Brain pericyte (primary cell): ENCODE measurements at places on chromosomes 2 and 18.

DNA sequence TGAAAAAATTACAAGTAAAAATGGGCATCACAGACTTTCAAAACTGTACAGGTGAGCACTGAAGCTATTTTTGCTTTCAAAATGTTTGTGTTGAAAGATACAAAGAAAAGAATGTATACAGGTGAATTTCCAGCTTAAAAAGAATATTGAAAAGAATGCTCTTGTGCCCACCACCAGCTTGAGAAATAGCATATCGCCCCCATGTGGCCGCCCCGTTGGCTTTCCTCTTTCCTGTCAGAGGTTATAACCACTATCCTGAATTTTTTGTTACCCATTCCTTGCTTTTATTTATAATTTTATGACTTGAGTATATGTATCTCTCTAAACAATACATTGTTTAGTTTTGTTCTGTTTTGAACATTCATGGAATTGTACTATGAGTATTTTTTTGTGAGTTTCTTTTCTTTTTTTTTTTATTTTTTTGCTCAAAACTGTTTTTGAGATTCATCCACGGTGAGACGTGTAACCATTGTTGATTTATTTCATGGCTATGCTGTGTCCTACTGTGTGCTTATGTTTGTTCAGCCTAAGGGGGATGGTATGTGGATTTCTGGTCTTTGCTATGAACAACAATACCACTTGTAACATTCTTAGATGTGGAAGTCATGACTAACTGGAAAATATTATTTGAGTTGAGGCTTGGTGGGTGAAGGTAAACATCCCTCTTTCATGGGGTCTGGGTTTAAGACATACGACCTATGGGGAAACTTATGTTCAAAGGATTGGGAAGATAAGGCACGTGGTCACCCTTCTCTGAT is 11.6 kb downstream of the TRPM8 start:
- no peak for DNase-seq

GRCh38 chr2:220646424-220646823 is 925.7 kb downstream of the EPHA4 start:
- no peak for DNase-seq

GRCh38 chr2:79835911-79836310 is 323.1 kb downstream of the CTNNA2 start:
- no peak for DNase-seq

- no peak for DNase-seq
These were observed 123.5 kb upstream of the BOD1L2 start for GRCh38 chr18:57023275-57023882.

GRCh38 chr18:22488554-22488953 is 70.8 kb upstream of the CTAGE1 start:
- DNase-seq: no peak

- DNase-seq: no peak
These were observed 55.7 kb downstream of the SNORC start for GRCh38 chr2:232925821-232926156.

DNA sequence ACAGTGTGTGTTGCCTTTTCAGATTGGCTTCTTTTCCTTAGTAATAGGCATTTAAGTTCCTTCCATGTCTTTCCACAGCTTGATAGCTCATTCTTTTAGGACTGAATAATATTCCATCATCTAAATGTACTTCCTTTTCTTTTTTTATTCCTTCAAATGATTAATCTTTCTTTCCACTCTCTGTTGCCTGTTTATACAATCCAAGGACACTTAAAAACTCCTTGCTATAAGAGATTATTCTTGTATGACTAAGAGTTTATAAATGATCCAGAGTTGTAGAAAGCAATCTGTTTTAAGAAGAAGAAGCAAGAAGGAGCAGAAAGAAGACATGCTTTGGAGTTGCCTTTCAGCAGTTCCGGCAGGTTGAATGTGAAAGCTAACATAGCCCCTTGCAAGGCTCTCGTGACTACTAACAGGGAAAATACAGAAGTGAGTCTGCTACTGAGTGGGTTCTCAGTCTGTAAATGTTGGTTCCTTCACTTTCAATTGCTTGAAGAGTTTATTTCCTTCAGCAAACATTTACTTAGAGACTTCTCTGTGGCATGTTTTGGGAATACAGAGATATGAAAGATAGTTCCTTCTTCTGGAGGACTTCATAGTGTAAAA is 123.0 kb downstream of the PMAIP1 start:
- no peak for DNase-seq

DNA sequence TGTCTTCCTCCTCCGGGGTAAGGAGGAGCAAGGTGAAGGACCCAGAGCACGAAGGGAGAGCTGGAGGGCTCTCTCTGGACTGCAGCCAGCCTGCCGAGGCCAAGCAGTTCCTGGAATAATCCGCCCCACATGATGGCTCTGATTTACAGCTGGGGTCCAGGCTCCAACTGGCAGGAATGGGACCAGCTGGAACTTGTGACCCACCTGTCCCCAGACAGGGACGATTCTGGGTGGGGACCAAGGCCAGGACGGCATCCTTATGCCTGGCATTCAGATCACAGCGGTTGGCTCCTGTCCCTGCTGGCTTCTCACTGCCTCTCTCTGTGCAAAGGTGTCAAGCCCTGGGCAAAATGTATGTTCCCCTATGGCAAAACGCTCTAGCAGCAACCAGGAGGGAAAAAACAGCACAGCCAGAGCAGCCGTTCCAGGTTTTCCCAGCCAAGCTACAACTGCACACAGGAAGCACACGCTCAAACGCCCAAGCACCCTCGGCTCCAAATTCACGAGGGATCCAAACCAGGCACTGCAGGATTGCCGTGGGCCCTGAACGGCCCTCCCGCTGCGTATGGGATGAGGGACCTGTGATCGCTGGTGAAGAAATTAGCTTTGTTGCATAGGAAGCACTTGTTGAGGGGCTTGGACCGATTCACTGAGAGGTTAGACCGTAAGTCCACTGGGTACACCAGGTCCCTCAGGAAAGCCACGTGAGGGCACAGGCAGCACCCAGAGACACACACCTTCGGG is 35.8 kb downstream of the FAM178B start:
- no peak for DNase-seq

DNA sequence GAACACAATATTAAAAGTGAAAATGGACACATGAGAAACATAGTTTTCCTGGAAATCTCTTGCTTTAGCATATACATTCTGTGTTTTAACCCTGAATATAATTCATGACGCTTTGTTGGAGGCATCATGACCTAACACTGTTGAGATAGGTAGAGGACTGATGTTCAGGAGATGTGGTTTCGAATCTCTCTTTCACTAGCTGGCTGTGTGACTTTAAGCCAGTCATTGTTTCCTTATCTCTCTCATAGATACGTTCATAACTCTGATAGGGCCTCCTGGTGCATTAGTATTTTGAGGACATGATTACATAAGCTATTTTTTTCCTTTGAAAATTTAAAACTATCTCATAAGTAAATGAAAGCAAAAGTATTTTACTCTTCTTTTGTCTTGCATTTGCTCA is 179.0 kb upstream of the DTNA start:
- DNase-seq: no peak

DNA sequence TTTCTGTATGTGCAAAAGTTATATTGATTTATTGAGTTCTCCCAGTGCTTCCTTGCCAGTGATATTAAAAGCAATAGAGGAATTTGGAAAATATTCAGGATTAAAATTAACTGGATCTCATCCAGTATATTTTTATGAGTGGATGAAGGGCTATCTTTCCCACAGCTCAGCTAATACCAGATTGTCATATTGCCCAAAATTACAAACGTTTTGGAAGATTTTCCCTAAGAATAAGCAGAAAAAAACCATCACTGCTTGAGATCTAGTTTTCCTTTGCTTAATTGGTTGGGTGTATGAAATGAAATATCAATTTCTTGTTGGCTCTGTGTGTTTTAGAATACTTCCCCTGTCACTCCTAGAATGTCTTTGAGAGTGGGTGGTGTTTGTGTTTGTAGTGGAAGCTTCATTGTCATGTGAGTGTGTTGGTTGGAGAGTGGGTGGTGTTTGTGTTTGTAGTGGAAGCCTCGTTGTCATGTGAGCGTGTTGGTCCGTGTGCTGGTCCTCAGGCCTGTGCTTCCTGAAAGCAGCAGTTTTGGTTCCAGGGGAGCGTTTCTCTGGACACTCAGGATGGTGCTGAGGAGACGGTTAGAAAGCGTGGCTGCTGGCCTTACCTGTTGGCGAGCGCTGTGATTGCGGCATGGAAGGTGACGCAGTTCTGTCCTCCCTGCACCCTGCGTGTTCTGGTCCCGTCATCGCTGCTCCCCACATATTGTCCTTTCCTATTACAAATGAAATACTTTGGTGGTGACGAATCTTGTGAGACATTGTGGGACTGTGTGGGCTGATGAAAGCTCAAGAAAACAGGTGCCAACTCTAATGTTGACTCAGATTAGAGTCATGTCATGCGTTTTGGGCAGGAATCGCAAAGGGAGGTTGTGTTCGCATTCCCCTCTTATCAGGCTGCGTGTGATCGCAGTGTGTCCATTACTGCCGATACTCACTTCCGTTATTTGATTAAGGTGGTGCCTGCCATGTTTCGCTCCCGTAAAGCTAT is 12.4 kb downstream of the ASB1 start:
- no peak for DNase-seq

- DNase-seq: peak; percentile 10
These were observed 39.9 kb upstream of the DARS1 start for GRCh38 chr2:136025057-136025973.

- DNase-seq: no peak
These were observed 90.6 kb downstream of the TTC32 start for GRCh38 chr2:19811186-19811585.

DNA sequence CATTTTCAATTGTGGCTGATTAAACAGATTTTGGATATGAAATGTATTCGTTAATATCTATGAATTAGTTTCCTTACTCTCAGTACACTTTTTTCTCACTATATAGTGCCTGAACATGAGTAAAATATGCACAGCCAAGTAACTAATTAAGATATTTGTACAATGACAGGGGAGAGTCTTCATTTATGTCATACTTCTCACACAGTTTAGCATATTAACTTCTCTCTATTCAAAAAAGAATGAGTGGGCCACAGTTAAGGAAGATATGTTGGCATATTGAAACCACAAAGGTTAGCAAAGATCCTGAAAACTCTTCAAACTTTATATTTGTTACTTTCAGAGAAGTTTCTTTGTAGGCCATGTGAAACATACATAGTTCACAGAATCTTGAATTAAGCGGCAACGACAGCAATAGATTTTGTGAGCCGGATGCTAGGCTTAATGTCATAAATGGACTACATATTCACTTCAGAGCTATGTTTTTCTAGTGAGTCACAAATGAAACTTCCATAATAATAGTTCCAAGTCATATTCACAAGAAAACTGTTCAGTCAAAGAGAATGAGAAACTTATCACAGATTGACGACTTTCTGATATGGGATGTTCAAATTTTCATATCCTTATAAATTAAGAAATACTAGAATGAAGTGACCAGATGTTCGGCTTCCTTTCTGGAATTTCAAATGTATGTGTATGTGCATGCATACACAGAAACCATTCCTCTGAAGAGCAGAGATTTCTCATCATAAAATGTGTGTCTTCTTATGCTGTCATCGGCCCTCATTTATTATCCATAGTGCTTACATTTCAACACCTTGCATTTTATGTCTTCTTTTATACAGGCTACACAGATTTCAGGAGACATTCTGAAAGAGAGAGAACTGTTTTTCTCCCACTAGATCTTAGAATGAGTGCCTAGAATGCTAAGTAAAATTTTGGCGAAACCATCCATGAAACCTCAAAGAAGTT is 584.0 kb downstream of the SATB2 start:
- peak; percentile 10 for DNase-seq

GRCh38 chr2:22282916-22283315 is 1102.1 kb upstream of the KLHL29 start:
- DNase-seq: no peak

- no peak for DNase-seq
These were observed 22.2 kb upstream of the AFTPH start for GRCh38 chr2:64501946-64502345.

DNA sequence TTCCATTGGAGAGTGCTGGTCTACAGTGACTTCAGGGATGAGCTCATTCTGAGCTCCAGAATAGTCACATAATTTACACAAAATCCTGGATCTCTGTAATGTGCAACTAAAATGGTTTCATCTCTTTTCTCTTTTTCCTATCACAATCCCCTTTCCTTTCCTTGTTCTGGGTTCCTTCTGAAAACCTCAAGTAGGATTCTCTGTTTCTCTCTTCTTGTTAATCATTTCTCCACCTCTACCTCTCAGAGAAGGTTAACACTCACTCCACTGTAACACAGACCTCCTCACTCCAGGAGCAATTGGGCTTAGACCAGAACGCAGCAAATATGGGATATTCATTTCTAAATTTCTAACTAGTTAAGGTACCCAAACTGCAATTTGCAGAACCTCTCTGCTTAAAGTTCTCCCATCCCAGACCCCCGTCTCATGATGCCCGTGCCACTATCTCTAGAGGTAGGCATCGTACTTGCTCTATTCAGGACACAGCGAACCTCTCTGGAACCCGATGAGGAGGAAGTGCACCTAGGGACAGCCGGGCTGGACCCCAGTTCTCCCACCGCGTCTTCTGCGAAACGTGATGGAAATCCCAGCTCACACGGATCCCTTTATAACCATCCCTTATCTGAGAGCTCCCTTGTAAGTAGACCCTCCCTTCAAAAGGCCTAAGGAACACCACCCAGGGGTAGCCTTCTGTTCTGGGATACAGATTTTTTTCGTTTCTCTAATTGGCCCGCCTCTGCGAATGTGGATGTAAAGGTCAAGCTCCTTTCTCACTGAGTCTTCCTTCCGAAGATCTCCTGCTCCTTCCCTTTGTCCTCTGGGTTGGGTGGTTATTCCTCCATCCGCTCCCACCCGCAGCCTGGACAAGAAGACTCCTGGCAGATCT is 1.3 kb downstream of the FOXI3 start:
- no peak for DNase-seq

DNA sequence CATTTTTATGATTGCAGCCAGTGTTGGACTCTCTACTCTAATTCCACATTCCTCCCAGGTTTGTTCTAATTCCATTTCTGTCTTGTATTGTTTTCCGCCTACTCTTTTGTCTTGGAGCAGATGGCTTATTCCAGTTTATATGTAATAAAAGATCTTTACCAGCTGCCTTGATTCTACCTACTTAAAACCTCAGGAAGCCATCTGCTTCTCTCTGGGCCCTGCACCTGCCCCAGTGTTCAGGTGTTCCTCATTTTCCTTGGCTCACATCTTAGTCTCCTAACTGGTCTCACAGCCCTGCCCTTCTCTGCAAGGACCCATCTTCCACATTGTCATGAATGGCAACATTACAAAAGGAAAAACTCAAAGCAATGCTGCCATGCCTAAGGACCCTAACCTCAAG is 21.0 kb upstream of the IL37 start:
- no peak for DNase-seq

GRCh38 chr2:137828624-137829023 is 135.6 kb upstream of the HNMT start:
- DNase-seq: no peak

DNA sequence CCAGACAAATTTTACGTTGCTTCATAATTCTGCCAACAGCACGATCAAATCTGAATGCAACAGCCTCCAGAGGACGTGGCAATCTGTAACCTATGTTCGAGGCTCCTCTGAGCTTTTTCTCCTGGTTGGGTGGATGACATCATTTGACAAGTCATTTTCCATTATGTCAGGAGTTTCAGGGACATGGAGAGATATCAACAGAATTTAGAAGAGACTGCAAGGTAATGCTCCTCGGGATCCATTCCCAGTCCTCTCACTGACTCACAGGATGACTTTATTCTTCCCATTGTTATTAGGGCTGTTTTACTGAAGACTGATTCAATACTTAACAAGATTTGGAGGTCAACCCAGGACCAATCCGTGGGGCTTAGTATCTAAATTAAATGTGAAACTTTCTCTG is 72.5 kb upstream of the RNF152 start:
- no peak for DNase-seq

- no peak for DNase-seq
These were observed 1.7 kb upstream of the MYO3B start for GRCh38 chr2:170176212-170176611.

- DNase-seq: no peak
These were observed 26.0 kb upstream of the RUFY4 start for GRCh38 chr2:218043100-218043499.
